ENCODE measurements at places on chromosomes 12 and 14. TPM values are rescaled to one million over a fixed set of nuclear protein-coding genes. Genes with fewer than 3 reads are reported as not detected.

Gene LUM
- not detected for total RNA-seq

Gene NFATC4
- total RNA-seq, result not detected

Gene MUCL1
- not detected for total RNA-seq

Gene DIO2
- not detected for total RNA-seq

Gene CISTR
- not detected for total RNA-seq

Gene SERPINA10
- total RNA-seq, result not detected

Gene SNW1
- total RNA-seq, result 106 TPM
